ENCODE measurements at places on chromosomes 12 and 14.

GRCh38 chr14:104442107-104442551 lies 137.4 kb upstream of the C14orf180 start:
- DNase-seq, result no peak

- DNase-seq, result no peak
Measured at GRCh38 chr12:63319936-63320633, 169.1 kb upstream of the AVPR1A start.

DNA sequence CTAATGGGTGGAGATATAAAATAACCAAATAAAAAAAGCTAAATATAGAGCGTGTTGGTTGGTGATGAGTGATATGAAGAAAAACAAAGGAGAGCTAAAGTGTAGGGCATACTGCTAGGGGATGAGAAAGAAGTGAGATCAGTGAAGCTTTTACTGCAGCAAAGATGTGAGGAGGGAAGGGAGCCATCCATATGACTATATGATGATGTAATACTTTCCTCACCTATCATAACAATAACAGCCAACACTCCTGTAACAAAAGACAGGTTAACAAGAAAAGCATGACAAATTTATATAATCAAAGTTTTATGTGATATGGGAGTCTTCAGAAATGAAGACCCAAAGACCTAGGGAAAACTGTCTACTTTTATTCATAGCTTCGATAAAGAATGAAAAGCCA lies 57.4 kb upstream of the LRFN5 start:
- no peak for DNase-seq

GRCh38 chr14:91568626-91569025 lies 58.5 kb upstream of the PPP4R3A start:
- no peak for DNase-seq

- no peak for DNase-seq
Measured at GRCh38 chr12:119423285-119423684, 88.8 kb downstream of the CCDC60 start.

- DNase-seq, result no peak
Measured at GRCh38 chr12:6742834-6743233, 10.1 kb downstream of the MLF2 start.

GRCh38 chr14:91173221-91173670 lies 59.4 kb downstream of the DGLUCY start:
- DNase-seq, result peak; percentile 55

DNA sequence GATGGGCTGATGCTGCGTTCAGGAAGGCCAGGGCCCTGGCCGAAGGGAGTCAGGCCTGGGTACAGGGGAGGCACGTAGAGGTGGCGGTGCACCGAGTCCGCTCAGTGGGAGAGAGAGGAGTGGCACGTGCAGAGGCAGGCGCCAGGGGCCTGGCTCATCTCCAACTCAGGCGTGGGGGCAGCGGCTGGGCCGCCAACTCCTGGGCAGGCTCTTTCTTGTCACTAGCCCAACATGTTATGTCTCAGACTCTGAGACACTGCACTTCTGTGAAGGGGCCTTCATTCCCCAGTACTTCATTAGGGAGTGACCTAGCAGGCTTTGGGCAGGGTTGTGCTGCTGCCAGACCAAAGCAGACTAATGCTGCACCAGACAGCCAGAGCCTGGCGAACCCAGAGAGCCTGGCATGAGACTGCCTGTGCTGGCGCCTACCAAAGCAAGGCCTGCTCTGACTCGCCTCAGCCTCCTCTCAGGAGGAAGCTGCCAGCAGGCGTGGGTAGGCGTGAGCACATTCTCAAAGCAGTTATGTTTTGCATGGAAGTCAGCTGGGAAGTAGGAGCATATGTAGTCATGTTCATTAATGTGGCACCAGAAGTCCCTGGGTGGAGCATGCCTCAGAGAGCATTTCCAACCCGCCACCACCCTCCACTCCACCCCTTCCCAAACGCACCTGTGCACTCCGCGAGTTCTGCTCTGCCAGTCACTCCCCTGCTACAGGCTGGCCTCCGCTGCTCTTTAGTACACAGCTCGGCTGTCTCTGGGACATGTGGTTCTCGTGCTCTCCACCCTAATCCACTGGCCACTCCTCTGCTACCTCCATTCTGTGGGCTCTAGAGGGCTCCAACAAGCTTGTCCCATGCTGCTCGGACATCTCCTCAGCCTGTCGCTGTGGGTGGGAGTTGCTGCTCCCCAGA lies 9.7 kb downstream of the CKB start:
- DNase-seq, result no peak

DNA sequence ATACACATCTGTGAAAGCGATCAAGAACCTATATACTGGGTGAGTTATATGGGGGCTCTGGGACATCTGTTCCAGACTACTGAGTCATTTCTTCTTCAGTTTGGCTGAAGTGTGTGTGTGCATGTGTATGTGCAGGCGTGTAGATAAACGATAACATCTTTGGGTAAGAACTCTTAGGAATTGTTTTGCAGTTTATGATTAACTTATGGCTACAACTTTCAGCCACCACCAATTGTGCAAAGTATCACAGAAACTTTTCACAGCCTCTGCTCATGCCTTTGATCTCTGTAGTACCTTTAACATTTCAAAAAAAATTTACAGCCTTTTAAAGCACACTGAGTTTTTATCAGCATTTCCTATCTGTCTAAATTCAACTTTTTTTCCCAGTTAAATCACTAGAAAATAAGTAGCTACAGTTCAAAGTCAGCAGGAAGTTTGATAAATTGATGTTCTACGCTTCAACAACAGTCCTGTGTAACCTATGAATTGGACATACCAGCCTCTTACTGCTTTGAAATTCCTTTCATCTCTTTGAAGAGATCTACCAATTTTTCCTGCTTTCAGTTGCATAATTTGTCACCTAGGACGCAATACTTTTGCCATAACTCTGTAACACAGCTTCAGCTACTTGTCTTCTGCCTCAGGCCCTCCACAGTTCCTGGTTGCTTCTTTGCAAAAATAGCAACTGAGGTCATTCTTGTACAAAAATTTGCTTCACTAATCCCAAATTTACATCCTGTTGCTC lies 43.0 kb downstream of the PPM1H start:
- no peak for DNase-seq

- no peak for DNase-seq
Measured at GRCh38 chr14:96134508-96134907, 70.1 kb upstream of the BDKRB2 start.
